ENCODE measurements at places on chromosomes 2 and 18.

DNA sequence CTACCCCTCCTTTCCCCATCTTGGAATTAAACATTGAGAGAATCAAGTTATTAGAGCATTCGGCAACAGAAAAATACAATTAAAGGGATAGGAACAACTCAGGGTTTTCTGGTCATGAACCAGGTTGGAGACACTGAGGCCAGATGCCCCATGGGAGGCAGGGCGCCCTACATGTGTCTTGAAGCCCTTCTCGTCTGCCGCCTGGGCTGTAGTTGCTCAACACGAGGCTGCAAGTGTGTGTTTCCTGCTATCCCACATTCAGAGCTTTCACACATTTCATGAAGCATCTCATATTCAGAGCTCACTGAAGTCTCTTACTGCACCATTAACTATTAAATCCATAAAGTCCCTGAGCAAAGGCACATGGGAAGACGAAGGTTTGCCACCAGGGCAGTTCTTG lies 28.8 kb downstream of the TTC39C start:
- DNase-seq, result no peak

GRCh38 chr2:176561706-176562105 lies 292.5 kb downstream of the MTX2 start:
- no peak for DNase-seq

- no peak for DNase-seq
Measured at GRCh38 chr2:20585359-20585709, 65.6 kb downstream of the HS1BP3 start.

- no peak for DNase-seq
Measured at GRCh38 chr2:159737917-159738296, 25.6 kb downstream of the MARCHF7 start.

GRCh38 chr2:24307961-24308360 lies 52.4 kb downstream of the ITSN2 start:
- DNase-seq, result no peak

GRCh38 chr2:165795011-165795410 lies 964 bp upstream of the GALNT3 start:
- DNase-seq, result no peak

DNA sequence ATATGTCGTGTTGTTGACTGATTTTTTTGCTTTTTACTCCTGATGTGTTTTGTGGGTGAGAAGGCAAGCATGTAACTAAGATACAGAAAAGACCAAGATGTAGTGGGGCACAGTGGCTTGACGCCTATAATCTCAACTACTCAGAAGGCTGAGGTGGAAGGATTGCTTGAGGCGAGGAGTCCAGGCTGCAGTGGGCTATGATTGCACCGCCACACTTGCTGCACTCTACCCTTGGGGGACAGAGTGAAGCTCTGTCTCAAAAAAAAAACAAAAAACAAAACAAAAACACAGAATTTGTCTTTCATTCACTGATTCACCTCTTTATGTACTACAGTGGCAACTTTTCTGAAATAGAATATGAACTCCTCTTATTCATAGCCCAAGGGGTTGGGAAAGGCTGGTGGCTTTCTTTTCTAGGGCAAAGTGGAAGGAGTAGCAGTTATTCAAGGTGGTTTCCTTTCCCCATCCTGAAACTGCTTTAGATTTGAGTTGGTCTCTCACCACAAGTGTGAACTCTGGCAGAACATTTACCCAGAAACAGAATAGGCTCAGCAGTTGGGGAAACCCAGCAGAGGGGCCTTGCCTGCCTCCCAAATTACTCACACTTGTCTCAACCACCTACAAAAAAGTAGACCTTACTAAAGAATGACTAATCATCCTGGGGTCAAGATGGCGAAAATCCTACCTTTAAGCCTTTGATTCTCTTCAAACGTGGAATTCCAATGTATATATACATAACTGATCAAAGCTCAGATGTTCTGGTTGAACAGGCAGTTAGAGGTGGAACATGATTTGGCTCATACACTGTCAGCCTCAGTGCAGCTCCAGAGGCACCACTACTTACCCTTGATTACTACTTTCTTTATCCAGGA lies 6.5 kb downstream of the TANK start:
- peak; percentile 36 for DNase-seq
